Erythroblast (primary cell): ENCODE measurements at places on chromosomes 13 and 19.

DNA sequence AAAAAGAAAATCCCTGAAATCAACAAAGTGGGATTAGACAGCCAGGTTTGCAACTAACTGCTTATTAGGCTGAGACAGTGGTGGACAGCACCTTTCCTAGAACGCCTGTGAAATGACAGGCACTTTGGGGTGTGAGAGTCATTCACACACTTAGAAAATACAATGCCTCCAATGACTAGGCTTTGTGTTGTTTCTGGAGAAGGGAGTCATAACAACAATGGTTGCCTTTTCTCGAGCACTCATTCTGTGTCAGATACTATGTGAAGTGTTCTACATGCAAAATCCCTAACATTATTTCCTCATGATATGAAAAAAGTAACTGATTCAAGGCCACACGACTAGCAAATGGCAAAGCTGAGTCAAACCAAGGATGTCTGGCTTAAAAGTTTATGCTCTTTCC, 41.2 kb downstream of the SACS start:
- DNase-seq: no peak

DNA sequence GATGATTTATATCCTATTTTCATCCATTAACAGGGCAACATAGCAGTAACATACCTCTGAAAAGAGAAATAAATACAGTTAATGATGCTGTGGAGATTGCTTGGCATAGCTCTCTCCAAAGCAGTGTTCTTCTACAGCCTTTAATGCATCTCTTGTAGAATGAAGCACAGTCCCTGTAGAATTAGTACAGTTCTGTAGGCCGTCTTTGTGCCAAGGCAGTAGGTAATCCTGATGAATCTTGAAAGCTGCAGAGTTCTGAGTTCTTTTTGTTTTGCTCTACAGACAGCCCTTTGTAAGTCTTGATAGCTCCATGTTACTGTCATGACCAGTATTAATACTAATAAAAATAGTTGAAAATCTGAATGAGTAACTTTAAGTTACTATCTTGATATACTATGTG, 184.2 kb downstream of the MAB21L1 start:
- no peak for DNase-seq

GRCh38 chr13:101415358-101416174, 742 bp downstream of the NALCN start:
- no peak for DNase-seq

DNA sequence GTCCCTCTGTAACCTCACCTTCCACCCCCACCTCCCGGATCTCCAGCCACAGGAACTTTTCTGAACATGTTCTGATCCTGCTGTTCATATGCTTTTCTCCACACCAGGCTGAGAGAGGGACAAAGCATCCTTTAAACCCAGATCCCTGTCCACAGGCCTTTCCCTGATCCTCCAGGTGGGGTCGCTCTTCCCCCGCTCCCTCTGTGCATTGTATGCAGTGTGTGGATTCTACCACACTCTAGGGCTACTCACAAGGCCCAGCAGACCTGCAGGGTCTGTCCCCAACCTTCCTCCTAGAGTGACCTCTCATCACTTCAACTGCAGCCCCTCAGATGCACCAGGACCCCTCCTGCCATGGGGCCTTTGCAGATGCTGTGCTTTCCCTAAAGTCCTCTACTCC, 1200.6 kb downstream of the UQCRFS1 start:
- no peak for DNase-seq

DNA sequence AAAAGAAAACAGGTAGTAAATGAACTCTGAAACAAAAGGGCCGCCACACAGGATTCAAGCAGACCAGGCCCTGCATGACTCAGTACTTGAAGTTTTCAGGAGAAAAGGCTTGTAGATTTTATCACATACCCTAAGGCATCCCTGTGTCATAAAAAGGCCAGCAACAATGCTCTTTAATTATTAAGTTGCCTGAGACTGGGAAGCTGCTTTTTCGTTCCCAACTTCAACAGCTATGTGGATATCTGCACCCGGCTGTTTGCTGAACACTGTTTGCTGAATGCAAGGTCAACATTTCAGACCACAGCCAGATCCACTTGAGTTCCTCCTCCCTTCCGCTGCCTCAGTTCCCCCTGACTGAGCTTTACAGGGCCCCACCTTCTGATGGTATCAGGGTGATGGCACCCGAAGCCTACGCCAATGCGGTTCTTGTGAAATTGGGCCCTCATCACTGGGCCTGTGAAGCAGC, 6.1 kb upstream of the ECH1 start:
- DNase-seq: no peak
